AG04449 (cell line): ENCODE measurements at places on chromosomes 2 and 18.

GRCh38 chr2:218671097-218671653 lies 627 bp downstream of the RNF25 start:
- no peak for DNase-seq

GRCh38 chr2:124778076-124778475 lies 753.0 kb downstream of the CNTNAP5 start:
- no peak for DNase-seq

DNA sequence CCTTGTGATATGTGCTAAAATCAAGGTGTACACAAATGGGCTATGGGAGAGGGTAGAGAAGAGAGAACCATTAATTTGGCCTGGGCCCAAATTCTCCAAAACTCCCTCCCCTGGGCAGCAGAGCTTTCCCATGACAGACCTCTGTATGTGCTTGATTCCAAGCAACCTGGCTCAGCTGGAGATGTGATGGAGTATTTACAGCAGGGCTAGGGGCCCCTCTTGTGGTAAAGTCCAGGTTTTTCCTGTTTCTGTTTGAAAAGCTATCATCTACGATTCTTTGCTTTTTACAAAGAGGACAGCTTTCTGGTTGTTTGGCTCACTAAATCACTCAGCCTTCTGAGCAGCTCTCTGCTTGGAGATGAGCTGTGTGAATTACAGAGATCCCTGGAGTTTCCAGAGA lies 40.3 kb downstream of the KCNS3 start:
- no peak for DNase-seq

DNA sequence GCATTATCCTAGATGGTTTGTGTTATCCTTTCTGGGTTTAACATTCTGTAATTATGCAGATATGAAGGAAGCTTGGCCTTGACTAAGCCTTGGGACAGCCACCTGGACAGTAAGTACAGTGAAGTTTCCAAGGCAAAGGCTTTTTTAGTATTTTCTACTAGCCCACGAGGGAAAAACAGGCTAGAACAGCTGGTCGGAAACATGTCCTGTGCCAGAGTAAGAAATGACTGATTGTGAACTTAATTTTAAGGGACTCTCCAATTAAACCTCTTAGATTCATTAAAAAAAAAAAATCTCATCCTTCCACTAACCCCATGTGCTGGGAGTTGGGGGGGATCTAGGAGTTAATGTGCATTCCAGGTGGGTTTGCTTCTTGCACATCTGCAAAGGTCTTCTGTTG lies 720.8 kb downstream of the SLC4A3 start:
- DNase-seq, result no peak

DNA sequence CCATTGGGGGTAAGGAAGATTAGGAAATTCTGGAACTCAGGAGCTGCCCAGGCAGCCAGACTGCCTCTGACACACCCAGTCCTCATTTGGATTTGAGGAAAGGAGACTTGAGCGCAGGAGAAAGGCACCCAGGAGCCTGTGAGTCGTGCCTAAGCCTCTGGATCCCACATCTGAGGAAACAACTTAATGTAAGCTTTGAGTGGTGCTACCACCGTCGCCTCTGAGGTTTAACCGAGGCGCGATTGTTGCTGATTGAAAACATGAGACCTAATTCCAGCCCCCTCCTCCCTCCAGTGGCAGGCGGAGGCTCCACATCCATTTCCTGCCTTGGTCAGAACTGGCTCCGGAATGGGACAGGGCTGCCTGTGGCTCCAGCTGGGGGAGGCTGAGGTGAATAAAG lies 176.7 kb upstream of the PKDCC start:
- DNase-seq, result no peak
